Activated T-helper 2 cell treated with anti-CD3 and anti-CD28 coated beads, Interferon-gamma antibody, Interleukin-2, Interleukin-4, amounts not matched to agents 10 μg/mL and 5 μg/mL and 100 μg/mL, durations not matched to agents 14 hours and 24 hours and 36 hours (primary cell): ENCODE measurements at places on chromosomes 1 and 21. TPM values are rescaled to one million over a fixed set of nuclear protein-coding genes. Genes with fewer than 3 reads are reported as not detected.

DNA sequence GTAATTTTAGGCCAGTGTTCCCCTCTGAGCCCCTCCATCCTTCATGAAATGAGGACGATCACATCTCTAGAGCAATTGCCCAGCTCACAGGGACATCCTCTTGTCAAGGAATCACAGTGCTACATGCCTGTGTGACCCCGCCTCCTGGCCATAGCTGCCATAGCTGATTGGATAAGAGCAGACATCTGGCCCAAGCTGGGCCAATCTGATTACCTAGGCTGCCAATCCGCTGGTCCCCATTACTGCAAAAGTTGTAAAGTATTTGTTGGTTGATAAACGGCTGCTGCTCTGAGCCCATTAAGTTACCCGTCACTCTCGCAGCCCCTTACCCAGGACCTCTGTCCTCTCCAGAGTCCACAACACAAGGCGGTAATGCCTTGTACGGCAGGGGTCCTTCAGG, 8.3 kb downstream of the NT5C1A start:
- DNase-seq = no peak

Gene ORC1
- 36.2 and 38.9 TPM in 2 replicates for total RNA-seq

DNA sequence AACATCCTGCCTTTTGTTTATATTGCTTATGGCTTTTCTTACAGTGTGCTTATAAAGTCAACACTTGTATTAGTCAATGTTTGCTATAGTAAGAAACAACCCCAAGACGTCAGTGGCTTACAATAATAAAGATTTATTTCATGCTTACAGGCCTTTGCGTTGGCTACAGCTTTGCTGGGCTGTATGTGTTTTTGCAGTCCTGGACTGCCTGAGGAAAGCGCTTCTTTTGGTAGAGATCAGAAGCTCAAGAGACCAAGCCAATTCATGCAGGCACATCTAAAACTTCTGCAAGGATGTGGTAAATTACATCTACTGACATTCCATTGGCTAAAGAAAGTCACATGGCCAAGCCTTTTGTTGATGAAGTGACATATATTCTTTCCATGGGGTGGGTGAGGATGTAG, 17.5 kb upstream of the PRKAA2 start:
- no peak for DNase-seq

- no peak for DNase-seq
Observed at GRCh38 chr1:211756471-211757020, 74.0 kb downstream of the LPGAT1 start.

Gene CFAP141
- total RNA-seq = not detected in 2 replicates

DNA sequence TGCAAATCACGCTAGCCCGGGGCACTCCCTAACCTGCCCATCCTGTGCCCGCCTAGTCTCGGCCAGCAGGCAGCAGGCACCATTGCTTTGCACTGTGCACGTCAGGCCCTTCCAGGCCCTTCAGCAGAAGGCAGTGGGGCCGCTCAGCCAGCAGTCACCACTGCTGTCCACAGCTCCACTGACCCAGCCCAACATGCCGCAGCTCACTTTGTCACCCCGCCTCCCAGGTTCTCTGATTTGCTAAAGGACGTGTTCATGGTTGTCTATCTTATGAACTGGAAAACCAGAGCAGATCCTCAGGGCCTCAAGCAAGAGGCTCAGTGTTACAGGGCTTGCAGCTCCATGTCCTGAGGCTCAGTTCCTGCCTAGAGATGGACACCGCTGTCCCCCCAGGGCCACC, 14.2 kb upstream of the SPOCD1 start:
- DNase-seq = no peak

GRCh38 chr1:19122668-19123067, 87.4 kb downstream of the UBR4 start:
- DNase-seq = no peak

- no peak for DNase-seq
Observed at GRCh38 chr1:84887261-84887934, 5.6 kb downstream of the LPAR3 start.

GRCh38 chr1:224609333-224609732, 6.8 kb upstream of the CNIH3 start:
- DNase-seq = no peak

DNA sequence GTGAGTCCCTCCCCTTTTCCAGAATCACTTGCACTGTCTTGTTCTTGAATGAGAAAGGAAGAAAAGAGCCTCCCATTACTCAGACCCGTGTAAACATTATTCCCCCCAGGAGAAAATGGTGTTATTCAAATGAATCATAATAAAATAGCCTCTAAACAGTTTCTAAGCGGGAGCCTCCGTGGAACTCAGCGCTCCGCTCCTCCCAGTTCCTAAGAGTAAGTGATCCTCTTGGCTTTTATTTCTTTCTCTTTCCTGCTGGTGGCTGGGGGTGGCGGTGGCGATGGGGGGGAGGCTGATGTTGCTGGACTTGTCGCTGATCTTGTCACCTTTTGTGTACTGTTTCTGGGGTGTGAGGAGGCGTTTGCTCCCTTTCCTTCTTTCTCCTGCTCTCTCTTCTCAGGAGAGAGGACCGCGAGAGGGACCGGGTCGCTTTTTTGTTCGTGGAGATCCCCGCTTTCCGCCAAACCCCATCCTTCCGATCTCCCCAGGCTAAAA, 781 bp downstream of the PROX1 start:
- no peak for DNase-seq

GRCh38 chr1:24759492-24759891, 14.2 kb downstream of the CLIC4 start:
- DNase-seq = no peak

Gene TGFB2
- total RNA-seq = 0.05 TPM in 1 of 2 replicates, not detected in the other

GRCh38 chr1:213357403-213357802, 306.4 kb downstream of the RPS6KC1 start:
- DNase-seq = no peak

DNA sequence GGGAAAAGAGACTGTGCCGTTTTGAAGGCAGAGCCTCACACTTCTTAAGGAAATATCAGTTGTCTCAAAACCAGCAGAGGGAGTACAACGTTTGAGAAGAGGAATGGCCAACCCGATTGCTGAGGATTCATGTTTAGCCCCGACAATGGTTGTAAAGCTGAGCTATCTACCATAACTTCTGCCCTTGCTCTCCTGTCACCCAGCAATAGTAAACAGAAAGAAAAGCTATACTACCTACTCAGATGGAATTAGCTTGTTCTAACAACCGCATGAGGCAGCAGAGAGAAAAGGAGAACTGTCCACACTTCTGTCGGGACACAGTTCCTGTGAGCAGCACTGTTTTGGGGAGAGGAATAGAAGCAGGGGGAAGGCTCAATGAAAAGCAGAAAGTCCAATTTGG, 91.2 kb downstream of the SLC45A1 start:
- DNase-seq = no peak

DNA sequence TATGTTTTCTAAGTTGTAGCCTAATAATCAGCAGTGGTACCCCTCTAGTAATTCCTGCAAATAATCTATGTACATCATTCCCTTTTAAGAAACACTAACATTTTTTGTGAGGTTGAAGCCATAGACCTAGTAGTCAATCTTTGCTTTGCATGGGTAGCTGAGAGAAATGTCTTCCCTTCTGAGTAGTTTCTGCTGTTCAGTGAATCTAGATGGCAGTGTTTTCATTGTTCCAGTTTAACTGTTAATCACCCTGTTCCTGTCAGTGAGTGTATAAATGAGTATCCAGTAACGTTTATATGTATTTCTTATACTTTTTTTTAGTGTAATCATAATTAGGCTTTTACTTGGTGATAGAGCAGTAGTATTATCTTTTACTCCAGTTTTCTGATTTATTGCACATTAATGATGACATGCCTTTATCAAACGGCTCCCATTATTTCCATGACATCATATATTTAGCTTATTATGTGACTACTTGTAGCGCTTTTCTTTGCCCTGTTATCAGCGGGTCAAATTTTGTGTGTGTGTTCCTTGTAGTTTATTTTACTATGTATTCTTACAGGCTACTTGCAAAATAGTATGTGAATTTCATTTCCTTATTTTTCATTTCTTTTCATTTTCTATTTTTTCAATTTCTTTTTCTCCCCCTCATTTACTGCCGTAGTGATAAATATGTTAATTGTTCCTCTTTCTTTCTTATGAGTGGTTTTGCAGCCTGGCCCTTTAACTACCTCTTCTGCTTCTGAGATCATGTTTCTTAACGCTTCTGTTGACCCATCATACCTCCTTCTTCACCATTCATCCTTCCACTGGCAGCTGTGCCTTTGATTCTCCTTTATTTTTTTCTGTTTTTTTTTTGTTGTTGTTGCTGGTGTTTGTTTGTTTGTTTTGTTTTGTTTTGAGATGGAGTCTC, 18.8 kb downstream of the CEP350 start:
- DNase-seq = no peak

GRCh38 chr1:165845569-165845968, 18.2 kb downstream of the UCK2 start:
- no peak for DNase-seq

DNA sequence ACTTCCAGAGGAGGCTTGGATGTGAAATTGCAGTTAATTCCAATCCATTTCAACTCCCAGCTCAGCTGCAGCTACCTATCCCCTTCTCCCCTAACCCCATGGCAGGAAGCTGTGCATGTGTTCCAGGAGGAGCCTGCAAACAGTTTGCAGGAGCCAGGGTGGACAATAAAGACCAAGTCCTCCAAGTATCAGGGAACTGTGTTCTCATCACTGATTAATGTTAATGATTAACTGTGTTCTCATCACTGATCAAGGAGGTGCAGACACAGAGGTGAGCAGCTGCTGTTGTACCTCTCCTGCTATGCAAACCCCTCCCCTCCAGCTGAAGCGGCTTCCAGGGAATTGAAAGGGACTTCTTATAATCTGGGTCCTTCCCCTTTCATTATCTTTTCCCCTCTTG, 19.2 kb downstream of the CLDN19 start:
- DNase-seq = no peak

Gene NBPF6
- 0.23 and 0.50 TPM in 2 replicates for total RNA-seq

GRCh38 chr1:168987330-168987729, 119.2 kb upstream of the ATP1B1 start:
- no peak for DNase-seq

Gene ADGRL2
- total RNA-seq = 1.3 TPM in 1 of 2 replicates, not detected in the other

DNA sequence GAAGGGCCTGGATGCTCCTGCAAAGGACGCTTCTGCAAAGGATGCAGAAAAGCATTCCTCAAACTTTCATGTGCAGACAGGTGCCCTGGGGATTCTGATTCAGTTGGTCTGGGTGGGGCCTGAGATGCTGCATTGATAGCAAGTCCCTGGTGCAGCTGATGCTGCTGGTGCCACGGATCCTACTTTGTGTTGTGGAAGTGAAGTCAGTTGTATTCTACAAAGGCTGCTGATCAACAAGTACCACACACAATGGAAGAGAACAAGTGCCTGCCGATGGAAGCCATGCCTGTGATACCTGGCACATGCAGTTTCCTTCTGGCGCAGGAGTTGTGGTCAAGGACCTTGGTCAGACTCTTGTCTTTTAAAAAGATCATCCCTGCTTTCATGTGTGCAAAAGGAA, 478.8 kb downstream of the CAMTA1 start:
- no peak for DNase-seq

- no peak for DNase-seq
Observed at GRCh38 chr1:30612536-30613065, 110.8 kb downstream of the MATN1 start.

GRCh38 chr1:191912517-191912916, 245.7 kb upstream of the RGS18 start:
- DNase-seq = no peak

DNA sequence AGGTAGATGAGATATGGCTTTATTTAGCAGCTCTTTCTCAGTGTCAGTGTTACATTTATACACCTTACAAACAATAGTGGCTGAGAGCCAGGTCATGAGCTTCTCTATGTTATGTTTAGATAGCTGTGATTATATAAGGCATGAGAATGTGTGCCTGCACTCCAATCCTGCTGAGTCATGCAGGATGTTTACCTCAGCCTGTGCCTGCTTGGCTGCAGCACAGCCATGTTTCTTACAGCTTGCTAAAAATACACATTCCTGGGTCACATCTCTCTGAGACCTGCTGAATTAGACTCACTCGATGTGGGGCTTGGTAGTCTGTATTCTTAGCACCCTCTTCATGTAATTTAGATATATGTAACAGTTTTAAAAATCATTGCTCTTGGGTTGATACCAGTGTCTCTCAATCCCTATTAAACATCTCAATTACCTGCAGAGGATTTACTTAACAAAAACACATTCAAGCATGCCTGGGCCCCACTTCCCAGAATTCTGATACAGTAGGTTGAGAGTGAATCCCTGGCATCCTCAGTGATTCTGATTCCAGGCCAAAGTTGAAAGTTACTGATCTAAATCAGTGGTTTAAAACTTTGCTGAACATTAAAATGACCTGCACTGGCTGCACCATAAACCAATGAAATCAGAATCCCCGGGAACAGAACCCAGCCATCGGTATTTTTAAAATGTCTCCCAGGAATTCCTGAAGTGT, 107.5 kb downstream of the GDAP2 start:
- no peak for DNase-seq

Gene NR1I3
- not detected in 2 replicates for total RNA-seq

- no peak for DNase-seq
Observed at GRCh38 chr21:26124896-26125295, 45.7 kb downstream of the APP start.

DNA sequence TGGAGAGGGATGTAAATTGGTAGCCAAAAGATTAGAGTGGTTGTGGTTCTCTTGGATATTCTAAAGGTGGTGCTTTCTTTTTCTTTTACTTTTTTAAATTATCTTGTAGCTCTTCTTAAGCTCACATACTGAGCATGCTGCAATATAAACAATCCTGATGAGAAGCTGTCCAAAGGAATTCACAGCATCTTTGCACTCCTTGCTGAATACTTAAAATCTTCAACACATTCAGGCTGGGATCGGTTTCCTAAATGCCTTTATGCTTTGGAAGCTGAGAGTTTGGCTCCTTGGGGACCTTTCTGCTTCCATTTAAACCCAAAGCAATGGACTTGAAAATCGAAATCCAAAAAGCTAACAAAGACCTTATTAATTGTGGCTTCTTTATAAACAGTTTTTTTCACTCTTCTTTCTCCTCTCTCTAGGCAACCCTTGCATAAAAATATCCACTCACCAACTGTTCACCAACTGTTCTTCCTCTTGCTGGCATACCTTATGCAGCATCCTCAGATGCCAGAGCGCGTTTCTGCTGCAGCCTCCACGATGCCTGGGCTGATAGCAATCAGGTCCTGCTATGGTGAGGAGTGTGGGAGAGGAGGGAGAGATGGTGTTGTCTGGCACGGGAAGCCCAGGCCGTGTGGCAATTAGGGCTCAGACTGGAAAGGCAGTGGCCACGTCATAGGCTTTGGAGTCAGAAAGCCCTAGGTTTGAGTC, 535.8 kb upstream of the DAB1 start:
- DNase-seq = no peak

GRCh38 chr1:50038237-50038809, 14.6 kb upstream of the AGBL4 start:
- no peak for DNase-seq

GRCh38 chr1:227893300-227893948, 54.3 kb downstream of the WNT9A start:
- DNase-seq = no peak

- DNase-seq = no peak
Observed at GRCh38 chr21:29726044-29726443, 213.8 kb downstream of the GRIK1 start.

GRCh38 chr21:18840239-18840638, 436.7 kb upstream of the TMPRSS15 start:
- no peak for DNase-seq

GRCh38 chr1:38454236-38454635, 405.3 kb downstream of the RRAGC start:
- DNase-seq = no peak
